Psoas muscle (tissue), 8 donors: ENCODE measurements at places on chromosomes 2 and 18.

DNA sequence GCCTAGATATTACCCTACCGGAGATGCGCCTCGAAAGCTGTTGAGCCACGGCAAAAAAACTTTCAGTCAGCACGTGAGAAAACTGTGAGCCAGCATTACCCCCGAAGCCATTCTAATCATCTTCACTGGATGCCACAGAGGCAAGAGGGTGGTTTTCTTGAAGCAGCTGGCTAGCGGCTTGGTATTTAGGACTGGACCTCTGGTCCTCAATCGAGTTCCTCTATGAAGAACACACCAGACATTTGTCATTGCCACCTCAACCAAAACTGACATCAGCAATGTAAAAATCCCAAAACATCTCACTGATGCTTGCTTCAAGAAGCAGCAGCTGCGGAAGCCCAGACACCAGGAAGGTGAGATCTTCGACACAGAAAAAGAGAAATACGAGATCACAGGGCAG, 52.8 kb upstream of the SLC66A3 start:
- peaks cover 5% of the 10 kb centered on the region for H3K4me1 ChIP-seq
- DNase-seq, result no peak
- H3K27ac ChIP-seq, result no peak overlapping the region
- no peak overlapping the region for H3K4me3 ChIP-seq
- H3K36me3 ChIP-seq, result no peaks in the 10 kb centered on the region

GRCh38 chr2:158990397-158991214, 22.2 kb downstream of the TANC1 start:
- H3K27me3 ChIP-seq, result no peaks in the 10 kb centered on the region
- no peak overlapping the region for H3K27ac ChIP-seq
- H3K4me1 ChIP-seq, result no peaks in the 10 kb centered on the region
- no peak for DNase-seq
- no peak overlapping the region for H3K4me3 ChIP-seq
- no peaks in the 10 kb centered on the region for H3K36me3 ChIP-seq

- no peak overlapping the region for H3K4me3 ChIP-seq
- no peaks in the 10 kb centered on the region for H3K27me3 ChIP-seq
- no peaks in the 10 kb centered on the region for H3K36me3 ChIP-seq
- H3K27ac ChIP-seq, result no peak overlapping the region
- no peak for DNase-seq
Observed at GRCh38 chr2:217467331-217467730, 535.5 kb downstream of the TNS1 start.

DNA sequence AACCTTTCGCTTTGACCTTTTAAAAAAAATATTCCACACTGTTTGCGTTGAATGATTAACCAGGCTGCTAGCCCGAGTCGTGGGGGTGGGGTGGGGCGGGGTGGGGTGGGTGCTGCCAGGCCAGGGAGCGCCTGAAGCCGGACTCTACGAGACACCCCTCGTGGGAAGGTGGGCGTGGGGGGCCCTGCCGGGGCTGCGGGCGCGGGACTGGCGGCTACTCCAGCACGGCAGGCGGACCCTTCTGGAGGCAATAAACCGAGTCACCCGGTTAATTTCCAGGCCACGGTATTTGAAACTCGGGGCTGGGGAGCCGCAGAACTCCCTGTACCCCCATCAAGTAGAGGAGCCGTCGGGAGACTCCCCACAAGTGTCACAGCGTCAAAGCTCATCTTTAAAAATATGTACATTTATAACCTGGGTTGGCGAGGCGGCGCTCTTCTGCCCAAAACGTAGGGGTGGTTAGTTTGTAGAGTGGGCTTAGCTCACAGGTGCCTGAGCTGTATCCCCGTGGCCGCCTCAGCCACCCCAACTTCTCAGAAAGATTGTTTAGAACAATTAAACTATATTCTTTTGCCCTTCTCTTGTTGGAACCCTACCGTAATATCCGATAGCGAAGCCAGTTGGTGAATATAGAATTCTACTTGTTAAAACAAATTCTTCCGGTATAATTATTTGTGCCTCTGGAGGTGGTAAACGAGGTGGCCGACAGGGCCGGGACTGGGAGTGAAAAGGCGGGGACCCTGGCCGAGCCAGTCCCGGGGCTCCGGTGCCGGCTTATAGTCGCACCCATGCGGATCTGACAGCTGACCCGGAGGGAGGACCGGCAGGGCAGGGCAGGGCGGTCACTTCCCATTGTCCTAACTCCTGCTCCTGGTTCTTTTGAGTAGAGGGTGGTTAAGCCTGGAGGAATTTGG, 1.4 kb downstream of the B3GNT2 start:
- H3K36me3 ChIP-seq, result no peaks in the 10 kb centered on the region
- peak; percentile 37 for DNase-seq
- H3K4me3 ChIP-seq, result peak overlapping the region; percentile 98
- H3K27me3 ChIP-seq, result no peaks in the 10 kb centered on the region
- peak overlapping the region; percentile 46 for H3K27ac ChIP-seq

GRCh38 chr2:161414042-161415033, 1.8 kb upstream of the TBR1 start:
- peaks cover 3% of the 10 kb centered on the region for H3K27me3 ChIP-seq
- peaks cover 14% of the 10 kb centered on the region for H3K4me1 ChIP-seq
- peaks cover 7% of the 10 kb centered on the region for H3K36me3 ChIP-seq
- peak; percentile 29 for DNase-seq
- H3K4me3 ChIP-seq, result peak overlapping the region; percentile 67
- H3K27ac ChIP-seq, result no peak overlapping the region

DNA sequence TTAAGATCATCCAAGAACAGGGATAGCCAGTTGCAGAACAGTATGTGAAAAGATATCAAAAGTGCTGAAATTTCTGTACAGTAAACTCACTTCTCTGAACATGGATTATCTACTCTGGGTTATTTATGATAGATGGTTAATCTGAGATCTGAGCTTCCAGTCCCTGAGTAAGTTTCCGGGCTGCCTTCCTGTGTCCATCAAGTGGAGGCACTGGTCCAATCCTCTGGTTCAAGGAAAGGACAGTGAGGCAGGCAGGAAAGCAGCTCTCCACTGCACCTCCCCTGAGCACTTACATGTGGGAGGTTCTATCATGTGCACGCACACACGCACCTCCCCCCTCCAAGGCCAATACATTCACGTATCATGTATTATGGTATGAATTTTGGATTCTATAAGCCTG, 32.5 kb downstream of the GPR45 start:
- H3K36me3 ChIP-seq, result peaks cover 8% of the 10 kb centered on the region
- H3K4me3 ChIP-seq, result no peak overlapping the region
- DNase-seq, result no peak
- no peaks in the 10 kb centered on the region for H3K27me3 ChIP-seq
- H3K27ac ChIP-seq, result no peak overlapping the region

DNA sequence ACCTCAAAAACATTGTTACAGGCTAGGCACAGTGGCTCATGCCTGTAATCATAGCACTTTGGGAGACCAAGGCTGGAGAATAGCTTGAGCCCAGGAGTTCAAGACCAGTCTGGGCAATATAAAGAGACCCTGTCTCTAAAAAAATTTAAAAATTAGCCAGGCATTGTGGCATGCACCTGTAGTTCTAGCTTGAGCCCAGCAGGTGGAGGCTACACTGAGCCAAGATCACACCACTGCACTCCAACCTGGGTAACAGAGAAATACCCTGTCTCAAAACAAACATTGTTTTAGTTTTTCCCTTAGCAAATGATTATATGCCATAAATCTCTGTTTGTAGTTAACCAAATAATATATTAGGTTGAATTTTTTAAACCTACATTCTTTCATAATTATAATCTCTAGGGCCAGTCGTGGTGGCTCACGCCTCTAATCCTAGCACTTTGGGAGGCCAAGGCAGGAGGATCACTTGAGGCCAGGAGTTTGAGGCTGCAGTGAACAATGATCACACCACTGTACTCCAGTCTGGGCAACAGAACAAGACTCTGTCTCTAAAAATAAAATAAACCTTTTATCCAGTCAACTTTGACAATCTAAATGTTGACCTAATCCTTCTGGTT, 13.3 kb upstream of the CYP20A1 start:
- no peak overlapping the region for H3K27ac ChIP-seq
- no peaks in the 10 kb centered on the region for H3K4me1 ChIP-seq
- H3K27me3 ChIP-seq, result no peaks in the 10 kb centered on the region
- DNase-seq, result no peak

DNA sequence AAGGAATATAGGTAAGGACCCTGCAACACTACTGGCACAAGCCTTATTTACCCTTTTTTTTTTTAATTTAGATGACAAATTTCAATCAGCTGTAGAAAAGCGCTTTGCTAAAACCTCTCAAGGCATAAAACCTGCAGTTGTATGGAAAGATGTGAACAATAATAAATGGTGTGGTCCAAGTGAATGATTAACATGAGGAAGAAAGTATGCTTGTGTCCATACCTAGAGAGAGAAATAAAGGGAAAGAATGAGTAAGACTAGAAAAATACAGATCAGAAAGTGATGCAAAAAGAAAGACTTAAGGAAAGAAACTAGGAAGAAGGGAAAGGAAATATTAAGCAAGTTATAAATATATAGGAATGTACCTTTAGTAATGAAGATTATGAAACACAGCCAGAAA, 119.2 kb upstream of the SCN7A start:
- DNase-seq, result no peak
- H3K4me3 ChIP-seq, result no peak overlapping the region
- H3K27me3 ChIP-seq, result no peaks in the 10 kb centered on the region
- H3K36me3 ChIP-seq, result no peaks in the 10 kb centered on the region
- H3K4me1 ChIP-seq, result no peaks in the 10 kb centered on the region

GRCh38 chr2:239268549-239268948, 132.3 kb downstream of the HDAC4 start:
- H3K36me3 ChIP-seq, result peaks cover 3% of the 10 kb centered on the region
- DNase-seq, result no peak
- no peaks in the 10 kb centered on the region for H3K27me3 ChIP-seq
- H3K4me3 ChIP-seq, result no peak overlapping the region
- peaks cover 98% of the 10 kb centered on the region for H3K4me1 ChIP-seq
- peak overlapping the region; percentile 86 for H3K27ac ChIP-seq

DNA sequence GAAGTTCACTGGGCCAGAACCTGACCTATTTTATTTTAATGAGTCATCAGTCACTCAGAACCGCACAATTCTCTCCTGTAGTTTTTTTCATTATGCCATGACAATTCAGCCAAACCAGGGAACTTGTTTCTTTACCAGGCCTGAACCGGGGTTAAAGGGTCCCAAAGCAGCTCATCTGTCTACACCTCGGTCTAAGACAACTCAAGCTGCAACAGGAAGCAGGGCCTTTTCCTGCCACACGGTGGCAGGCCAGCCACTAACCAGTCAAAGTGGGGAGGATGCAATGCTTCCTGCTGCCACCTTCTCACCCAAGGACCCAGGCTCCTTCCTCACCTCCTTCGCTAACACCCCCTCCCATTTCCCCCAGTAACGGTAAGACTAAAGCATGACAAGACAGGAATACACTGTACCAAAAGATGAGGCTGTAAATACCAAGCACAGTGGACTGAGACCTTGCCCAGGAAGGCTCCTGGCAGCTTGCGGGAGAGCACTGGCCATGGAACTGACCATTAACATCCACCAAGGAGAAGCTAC, 56.7 kb upstream of the ACKR3 start:
- H3K36me3 ChIP-seq, result no peaks in the 10 kb centered on the region
- no peaks in the 10 kb centered on the region for H3K27me3 ChIP-seq
- H3K4me1 ChIP-seq, result no peaks in the 10 kb centered on the region
- peak; percentile 55 for DNase-seq
- no peak overlapping the region for H3K4me3 ChIP-seq

DNA sequence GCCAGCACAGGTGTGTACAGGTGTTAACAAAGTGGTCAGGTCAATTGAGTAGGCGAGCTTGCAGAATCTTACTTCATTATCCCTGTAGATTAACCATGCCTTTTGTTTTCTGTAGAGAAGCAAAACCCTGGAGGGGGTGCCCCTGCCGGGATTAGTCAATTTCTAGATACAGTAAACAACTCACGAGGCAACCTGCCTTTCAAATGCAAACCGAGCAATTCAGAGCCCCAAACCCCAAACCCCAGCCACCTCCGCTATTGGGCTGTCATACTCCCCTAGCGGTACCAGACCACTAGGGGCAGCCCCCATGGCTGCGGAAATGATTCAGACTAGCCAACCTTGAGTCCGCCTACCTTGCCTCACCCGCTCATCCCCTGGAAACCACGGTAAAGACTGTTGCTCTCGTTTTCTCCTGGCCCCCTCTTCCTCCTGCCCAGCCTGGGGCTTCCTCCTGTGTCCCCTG, 61.4 kb upstream of the KIF5C start:
- H3K4me3 ChIP-seq, result no peak overlapping the region
- H3K4me1 ChIP-seq, result no peaks in the 10 kb centered on the region
- no peaks in the 10 kb centered on the region for H3K27me3 ChIP-seq
- H3K27ac ChIP-seq, result no peak overlapping the region
